Esophagus mucosa (tissue), 1 donor: ENCODE measurements at places on chromosomes 6 and 20. TPM values are rescaled to one million over a fixed set of nuclear protein-coding genes. Genes with fewer than 3 reads are reported as not detected.

The MTFR2 gene
- 4.3 TPM for total RNA-seq

The COMMD7 gene
- 16.1 TPM for total RNA-seq

The HCRTR2 gene
- total RNA-seq, result not detected

The NKX2-2 gene
- not detected for total RNA-seq

The ARMH2 gene
- total RNA-seq, result not detected

The FHL5 gene
- 1.8 TPM for total RNA-seq

- no peak for ATAC-seq
Measured at GRCh38 chr6:32854376-32855178, 585 bp downstream of the PSMB9 start.

- ATAC-seq, result no peak
Measured at GRCh38 chr6:167219967-167220512, 62.3 kb upstream of the GPR31 start.

- peak; percentile 78 for ATAC-seq
Measured at GRCh38 chr6:17865798-17866725, 121.4 kb downstream of the KIF13A start.

GRCh38 chr20:43438578-43439316 is 18.9 kb upstream of the SRSF6 start:
- no peak for ATAC-seq

DNA sequence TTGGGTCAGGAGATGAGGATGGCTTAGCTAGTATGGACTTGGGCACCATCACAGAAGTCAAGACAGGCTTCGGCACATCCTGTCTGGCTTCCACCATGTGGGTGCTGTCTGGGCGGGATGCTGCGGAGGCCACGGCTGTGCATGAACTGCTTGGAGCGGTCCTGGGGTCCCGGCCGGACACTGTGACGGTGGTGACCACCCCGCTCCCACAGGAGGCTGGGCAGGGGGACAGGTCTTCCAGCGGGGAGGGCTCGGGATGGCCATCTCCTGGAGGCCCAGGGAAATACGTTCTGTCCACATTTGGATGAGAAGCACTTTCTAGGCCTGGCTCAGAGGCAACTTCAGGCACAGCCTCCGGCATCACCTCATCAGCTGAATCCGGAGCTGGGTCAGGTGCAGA is 32.1 kb upstream of the TCFL5 start:
- ATAC-seq, result no peak

DNA sequence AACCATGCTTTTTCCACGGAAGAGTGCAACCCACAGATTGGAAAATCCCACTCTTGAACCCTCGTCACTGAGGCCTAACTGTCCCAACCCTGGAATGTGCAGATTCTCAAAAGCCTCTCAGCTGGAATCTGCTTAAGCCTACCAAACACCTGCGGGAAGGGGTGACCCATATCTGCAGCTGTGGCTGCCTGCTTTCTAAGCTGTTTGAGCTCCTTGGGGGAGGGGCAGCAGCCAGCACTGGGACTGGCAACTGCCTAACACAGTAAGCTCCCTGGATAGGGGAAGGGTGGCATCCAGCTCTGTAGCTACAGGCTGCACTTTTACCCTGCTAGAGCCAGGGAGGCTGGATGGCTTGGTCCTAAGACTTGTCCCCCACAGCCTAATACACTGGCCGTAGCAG is 579.6 kb downstream of the COL12A1 start:
- ATAC-seq, result no peak
